ENCODE measurements at places on chromosomes 11 and 22. TPM values are rescaled to one million over a fixed set of nuclear protein-coding genes. Genes with fewer than 3 reads are reported as not detected.

Gene APOL4
- not detected for total RNA-seq

GRCh38 chr11:85724748-85725465 lies 38.9 kb upstream of the CCDC89 start:
- no peak for DNase-seq

Gene CSRP3
- total RNA-seq = not detected

DNA sequence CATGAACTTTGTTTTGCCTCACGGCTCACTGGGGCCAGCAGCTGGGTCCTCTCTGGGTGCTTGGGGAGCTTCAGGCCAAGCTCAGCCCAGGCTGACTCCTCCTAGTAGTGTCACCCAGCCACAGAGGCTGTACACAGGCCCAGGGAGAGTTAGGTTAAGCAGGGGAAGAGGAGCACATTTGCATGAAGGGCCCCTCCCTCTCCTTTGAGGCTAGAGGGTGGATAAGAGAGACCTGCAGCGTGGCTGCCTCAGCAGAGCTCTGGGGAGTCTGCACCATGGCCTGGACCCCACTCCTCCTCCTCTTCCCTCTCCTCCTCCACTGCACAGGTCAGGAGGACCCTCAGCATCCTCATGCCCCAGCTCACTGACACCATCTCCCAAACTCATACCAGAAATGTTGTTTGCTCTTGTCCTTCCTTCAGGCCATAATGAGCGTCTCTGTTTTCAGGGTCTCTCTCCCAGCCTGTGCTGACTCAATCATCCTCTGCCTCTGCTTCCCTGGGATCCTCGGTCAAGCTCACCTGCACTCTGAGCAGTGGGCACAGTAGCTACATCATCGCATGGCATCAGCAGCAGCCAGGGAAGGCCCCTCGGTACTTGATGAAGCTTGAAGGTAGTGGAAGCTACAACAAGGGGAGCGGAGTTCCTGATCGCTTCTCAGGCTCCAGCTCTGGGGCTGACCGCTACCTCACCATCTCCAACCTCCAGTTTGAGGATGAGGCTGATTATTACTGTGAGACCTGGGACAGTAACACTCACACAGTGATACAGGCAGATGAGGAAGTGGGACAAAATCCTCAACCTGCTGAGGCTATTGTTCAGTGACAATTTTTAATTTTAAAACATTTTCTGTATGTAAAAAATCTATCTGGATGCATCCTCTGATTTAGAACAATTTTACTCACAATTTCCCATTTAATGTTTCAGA lies 82.4 kb upstream of the VPREB1 start:
- DNase-seq = no peak

DNA sequence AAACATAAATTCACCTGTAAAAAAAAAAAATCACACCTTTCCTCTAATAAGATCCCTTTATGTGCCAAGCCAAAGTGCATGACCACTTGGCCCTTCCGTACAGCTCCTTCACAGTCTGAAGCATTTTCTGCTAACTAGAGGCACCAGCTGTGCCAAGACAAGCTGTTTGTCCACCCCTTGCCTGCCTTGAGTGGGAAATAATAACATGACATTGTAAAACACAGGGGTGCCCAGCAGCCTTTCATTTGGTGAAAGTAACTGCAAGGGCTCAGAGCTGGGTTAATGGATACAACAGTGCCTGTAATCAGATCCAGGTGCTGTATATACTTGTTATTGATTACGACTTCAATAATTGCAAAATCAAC lies 59.2 kb downstream of the DDIAS start:
- no peak for DNase-seq

DNA sequence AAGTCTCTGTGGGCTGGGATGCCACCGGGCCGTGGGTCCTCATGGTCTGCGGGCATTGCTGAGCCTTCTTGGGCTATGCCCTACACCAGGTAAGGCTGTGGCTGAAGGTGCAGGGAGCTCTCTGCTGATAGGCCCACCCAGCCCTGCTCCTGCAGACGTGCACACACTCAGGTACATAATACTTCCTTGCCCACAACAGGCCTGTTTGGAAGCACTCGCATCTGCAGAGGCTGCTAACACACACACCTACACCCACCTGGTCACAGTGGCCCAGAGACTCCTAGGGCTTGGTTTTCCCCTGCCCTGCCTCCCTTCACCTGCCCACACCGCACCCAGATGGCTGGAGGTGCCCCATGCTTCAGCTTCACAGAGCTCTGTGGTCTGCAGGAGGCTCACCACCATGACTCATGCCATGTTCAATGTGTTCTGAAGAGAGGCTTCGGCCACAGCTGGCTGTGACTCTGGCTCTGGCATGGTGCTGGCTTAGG lies 72.8 kb upstream of the KCNQ1OT1 start:
- DNase-seq = peak; percentile 46

Gene TREH
- total RNA-seq = not detected

DNA sequence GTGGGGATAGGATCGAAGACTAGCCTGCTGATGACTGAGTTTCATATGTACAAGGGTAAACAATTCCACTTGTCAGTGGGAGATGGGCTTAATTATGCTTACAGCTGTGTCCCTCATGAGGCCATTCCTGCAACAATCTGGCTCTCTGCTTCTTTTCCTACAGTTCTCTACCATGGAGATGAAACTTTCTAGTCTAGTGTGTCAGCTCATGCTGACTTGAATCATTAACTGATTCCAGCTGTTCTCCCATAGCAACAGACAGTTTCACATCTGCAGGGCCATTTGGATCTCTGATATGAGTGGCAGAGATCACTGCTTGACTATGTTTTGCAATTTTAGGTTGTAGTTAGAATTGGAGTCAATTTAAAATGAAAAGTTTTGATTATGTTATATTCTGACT lies 1251.7 kb upstream of the RAG2 start:
- no peak for DNase-seq

GRCh38 chr11:11261629-11262028 lies 91.4 kb downstream of the CSNK2A3 start:
- no peak for DNase-seq

Measured in fibroblast of villous mesenchyme (primary cell).